ENCODE measurements at places on chromosomes 6 and 20. TPM values are rescaled to one million over a fixed set of nuclear protein-coding genes. Genes with fewer than 3 reads are reported as not detected.
A peak's percentile ranks its signal among the peaks of the same experiment; 100 is the strongest.

DNA sequence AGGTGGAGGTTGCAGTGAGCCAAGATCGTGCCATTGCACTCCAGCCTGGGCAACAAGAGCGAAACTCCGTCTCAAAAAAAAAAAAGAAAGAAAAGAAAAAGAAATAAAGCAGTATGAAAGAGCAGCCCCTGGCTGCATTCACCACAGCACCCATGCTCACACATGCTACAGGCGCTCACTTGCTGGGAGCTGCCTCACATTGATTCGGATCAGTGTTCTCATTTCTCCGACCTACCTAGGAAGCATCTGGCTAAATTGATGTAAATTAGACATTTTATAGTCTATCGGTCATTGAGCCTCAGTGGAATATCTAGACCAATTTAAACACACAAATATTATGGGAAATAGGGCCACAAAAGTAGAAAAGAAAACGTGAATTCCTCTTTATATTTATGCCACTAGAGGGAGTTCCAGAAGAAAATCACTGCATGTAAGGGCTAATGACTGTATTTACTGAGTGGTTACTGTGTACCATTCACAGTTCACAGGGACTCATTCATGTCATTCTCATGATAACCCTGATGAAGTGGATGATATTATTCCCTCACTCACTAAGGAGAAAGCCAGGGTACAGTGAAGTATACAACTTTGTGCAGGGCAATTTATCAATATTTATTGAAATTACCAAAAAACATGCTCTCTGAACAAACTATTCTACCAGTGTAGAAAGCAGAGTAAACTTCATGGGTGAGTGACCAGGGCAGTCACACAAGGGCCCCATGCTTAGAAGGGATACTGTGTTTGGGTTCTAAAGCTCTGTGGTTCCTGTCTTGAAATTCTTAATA is 5.3 kb upstream of the MOG start:
- peak; percentile 21 for DNase-seq

DNA sequence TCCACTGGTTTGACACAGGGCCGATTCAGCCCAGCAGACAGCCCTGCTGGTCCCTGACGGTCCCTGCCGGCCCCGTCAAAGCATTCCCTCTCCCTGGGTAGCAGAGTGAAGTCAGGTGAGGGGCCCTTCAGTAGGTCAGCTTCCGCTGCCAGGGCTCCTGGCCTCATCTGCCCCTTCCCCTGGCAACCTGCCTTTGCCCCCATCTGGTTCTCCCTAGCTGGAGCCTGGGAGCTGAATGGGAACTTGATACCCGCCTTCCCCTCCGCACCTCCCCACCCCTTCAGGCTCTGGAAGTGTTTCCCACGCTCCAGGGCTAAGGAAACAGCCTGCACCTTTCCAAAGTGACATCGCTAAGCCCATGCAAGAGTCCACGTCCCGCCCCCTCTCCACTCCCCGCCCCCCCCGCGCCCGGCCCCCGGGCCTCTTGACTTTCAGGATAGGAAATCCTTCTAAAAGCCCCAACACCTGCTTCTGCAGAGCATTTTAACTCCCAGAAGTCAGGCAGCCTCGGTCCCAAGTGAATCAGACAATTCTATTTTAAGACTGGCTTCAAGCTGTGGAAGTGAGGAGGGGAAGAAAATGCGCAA is 53.3 kb downstream of the ISM1 start:
- peak; percentile 76 for DNase-seq

- peak; percentile 26 for DNase-seq
These were observed 506.6 kb downstream of the DHX35 start for GRCh38 chr20:39468703-39469102.

GRCh38 chr6:10412461-10413261 is 2.2 kb downstream of the TFAP2A start:
- DNase-seq: peak; percentile 70

- DNase-seq: no peak
These were observed 185.7 kb upstream of the MARCKS start for GRCh38 chr6:113671421-113671820.

- DNase-seq: no peak
These were observed 7.1 kb downstream of the MAP3K5 start for GRCh38 chr6:136784910-136785746.

DNA sequence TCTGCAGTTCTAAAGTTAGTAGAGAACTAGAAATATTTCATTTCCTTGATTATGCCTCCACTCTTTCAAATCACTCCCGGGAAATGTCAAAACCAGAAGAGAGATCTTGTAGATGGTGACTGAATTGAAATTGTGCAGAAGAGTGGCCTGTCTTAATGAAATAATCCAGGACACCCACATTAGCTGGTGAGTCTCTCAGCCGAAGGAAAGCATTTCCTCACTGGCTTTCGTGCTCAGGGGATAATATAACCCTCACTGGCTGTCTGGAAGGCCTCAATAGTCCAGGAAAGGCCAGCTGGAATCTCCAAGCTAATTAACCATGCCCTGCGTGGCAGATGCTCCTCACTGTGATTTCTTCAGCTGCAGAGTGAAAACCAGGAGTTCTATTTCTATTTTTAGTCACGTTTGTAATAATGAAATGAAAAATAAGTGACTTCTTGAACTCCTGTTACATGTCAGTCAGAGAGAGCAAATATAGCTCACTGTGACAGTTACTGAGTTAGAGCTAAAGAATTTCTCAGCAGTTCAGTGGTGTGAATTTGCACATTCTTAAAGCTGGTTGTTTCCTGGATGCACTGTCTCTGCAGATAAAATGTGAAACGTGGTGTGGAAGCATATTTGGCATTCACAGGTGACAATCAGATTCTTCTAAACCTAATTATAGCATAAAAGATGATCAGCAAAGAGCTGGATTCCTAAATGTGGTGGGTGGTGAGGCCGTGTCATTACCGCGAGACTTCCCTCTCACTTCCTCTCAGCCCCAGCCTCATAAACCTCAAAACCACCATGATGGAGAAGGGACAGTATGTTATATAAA is 211.7 kb downstream of the LMBRD1 start:
- DNase-seq: peak; percentile 34

DNA sequence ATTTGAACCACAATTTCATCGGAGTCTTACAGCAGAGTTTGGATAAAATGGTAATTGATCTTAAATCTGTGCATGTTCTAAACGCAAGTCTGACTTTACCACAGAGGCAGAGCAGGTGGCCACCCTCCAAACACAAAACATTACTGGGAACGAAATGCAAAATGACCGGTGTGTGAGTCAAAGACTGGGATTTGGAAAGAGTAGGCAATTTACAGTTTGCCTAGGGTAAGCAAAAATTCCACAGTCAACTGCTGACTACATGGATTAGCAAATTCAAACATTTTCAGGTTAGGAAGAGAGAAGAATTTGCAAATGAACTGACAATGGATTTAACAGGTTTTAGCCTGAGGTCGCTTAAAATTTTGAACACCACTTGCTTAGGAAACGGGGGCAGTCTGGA is 444.4 kb downstream of the HDGFL1 start:
- DNase-seq: no peak

DNA sequence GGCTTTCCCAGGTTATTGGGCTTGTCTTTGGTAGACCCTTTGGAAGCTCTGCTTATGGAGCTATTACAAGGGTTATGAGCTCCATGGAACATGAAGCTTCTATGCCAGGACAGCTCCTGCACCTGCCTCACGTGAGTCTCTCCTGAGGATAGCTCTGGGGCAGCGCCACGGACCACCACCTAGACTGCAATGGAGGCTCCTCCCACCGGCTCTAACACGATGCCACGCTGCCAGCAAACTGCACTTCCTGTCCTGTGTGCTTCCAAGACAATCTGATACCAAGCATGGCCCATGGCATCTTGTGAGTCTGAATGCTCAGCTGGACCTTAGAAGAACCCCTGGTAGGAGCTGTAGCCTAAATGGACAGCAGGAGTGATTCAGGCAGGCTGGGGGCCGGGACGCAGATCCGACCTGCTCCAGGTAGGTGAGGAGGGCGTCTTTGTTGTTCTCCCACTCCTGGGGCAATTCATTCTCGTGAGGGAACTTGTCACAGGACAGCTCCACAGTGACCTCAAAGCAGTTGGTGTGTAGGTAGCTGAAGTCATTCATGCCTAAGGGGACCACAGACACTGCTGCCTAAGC is 5.5 kb downstream of the CPXM1 start:
- no peak for DNase-seq

- no peak for DNase-seq
These were observed 328.2 kb upstream of the JAG1 start for GRCh38 chr20:11001764-11002540.

DNA sequence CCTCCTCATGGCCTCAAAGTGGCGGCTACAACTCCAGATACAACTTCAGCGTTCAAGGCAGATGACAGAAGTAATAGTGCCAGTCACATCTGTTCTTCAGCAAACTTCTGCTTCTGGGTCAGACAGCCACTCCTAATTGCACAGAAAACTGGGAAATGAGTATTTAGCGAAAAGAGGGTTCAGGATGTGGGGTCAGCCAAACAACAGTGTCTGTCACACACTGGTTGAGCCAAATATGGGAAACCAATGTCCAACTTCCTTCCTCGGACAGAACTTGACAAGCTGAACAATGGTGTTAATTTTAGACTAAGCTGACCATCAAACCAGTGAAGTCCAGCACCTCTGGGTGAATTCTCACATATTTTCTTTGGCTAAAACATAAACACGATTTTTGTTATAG is 22.1 kb downstream of the NUDT3 start:
- no peak for DNase-seq

- no peak for DNase-seq
These were observed 94.2 kb downstream of the UTRN start for GRCh38 chr6:144379356-144379755.

GRCh38 chr6:134413241-134413643 is 95.3 kb upstream of the SGK1 start:
- no peak for DNase-seq

DNA sequence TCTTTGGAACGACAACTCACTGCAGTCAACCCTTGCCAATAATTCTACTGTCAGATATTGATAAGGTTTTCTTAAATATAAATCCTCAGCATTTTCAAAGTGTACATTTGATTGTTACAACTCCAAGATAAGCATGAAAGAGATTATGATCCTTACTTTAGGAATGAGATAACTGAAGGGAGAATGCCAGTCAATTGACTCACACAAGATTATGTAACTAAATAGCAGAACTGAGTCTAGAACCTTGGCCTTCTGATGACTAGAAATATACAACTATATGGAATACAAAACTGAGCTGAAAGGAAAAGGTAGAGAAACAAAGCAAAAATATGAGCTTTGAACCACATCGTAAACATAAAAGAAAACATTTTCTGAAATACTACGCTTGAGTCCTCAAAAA is 26.9 kb upstream of the STXBP5 start:
- DNase-seq: no peak

DNA sequence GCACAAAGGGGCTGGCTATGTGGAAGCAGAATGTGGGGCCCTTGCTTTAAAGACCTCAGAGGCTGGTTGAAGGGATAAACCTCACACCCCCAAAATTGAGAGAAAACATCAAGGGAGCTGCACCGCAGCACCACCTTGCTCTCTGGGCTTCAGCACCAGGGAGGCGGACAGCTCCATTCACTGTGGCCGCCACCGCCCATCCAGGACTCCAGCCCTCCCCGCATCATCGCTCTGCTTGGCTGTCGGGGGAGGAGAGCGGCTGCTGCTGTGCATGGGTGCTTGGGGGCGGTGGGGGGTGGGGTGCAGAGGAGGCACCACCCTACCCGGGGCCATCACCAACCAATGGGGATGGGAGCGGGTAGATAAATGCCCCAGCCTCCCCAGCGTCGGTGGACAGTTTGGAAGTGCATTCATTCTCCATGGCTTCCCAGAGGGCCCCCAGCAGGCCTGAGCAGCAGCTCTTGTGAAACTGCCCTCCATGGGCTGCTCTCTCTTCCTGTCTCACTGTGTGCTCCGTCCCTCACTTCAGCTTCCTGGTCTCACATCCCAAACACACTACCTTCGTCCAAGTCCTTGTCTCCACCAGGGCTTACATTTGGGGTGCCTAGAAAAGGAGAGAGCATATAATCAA is 75.7 kb upstream of the BHLHE23 start:
- peak; percentile 90 for DNase-seq

- no peak for DNase-seq
These were observed 11.9 kb upstream of the STK38 start for GRCh38 chr6:36559011-36559793.

DNA sequence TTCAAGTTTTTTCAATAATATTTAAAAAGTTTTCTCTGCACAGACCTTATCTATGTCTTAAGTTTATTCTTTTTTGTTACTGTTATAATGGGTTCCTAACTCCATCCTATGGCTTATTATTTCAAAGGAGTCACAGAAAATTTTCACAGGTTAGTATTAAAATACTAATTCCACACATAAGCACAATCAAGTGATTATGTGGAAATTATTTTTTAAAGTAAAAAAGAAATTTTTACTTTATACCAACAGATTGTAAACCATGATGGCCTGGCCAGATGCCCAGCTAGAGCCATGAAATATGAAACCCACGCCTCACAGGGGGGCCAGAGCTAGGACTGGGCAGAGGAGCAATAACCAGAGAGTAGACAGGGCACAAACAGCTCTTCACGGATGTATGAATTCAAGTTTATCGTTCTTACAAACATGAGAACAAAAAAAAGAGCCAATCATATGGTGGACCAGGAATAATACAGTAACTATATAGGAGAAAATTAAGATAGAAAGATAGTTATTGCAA is 34.0 kb downstream of the NUDT3 start:
- no peak for DNase-seq

OPRM1 gene
- total RNA-seq: not detected

SASH1 gene
- 11.8 TPM for total RNA-seq

XPO5 gene
- total RNA-seq: 65.0 TPM

THEMIS gene
- not detected for total RNA-seq

PTCRA gene
- not detected for total RNA-seq

TDRD6 gene
- 0.15 TPM for total RNA-seq

UBE3D gene
- 86.3 TPM for total RNA-seq

NRSN1 gene
- 0.19 TPM for total RNA-seq

BTBD3 gene
- 85.4 TPM for total RNA-seq

PEX7 gene
- total RNA-seq: 16.9 TPM

RAMACL gene
- total RNA-seq: 0.56 TPM
